ENCODE measurements at places on chromosomes 5 and 9.

DNA sequence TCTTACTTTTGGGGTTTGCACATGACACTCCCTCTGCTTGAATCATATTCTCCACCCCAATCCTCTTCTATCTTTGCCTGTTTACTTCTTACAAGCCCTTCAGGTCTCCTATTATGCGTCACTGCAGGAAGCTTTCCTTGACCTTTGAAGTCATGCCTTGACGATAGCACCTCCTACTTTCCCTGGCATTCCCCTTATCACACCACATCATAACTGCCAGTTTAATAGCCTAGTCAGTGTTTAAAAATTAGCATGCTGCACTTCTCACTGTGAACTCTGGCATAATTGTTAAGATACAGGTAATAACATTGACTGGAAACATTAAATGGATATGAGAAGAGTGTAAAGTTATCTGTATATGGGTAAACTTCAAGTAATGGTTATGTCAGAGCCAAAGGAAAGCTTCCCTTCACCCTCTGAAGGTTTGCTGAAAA lies 37.1 kb upstream of the CEP120 start:
- no peak for DNase-seq

DNA sequence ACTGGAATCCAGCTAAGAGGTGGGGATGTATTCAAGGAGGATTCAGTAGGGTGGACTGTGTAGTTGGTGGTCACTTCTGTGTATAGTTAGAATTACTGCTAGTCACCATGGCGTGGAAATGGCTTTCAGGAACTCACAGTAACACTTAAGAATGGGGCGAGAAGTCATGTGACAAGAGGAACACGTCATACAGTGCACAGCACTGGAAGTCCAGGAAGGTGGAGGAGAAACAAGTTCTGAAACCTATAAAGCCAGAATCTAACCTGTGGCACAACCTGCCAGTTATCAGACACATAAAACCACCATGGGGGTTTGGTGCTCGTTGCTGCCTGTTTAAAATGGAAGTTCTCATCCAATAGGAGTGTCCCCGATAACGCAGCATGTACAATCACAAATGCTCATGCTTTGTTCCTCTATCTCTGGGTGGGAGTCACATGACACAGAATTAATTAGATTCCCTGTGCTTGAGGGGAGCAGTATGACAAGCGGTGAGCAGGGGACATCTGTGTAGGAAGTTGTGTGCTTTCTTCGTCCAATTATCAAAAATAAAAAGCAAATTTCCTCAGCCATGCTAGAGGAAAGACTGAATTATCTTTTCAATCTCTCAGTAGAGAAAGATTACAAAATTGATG lies 193.0 kb downstream of the SPOCK1 start:
- DNase-seq: no peak

DNA sequence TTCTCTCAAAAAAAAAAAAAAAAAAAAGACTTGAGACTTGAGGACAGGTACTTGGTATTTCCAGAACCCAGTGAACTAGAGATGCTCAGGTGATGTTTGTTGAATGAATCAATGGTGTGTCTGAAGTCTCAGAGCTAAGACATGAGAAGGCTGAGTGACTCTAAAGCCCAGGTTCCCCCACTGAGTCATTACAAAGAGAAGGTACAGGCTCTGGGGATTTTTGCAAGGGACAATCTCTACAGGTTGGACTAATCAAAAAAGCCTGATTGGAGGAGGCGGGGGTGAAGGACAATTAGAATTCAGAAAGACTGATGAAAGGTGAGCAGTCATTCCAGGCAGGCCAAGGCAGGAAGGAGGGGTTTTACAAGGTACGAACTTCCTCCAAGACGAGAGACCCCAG lies 8.2 kb upstream of the FABP6 start:
- no peak for DNase-seq

- DNase-seq: no peak
These were observed 502.5 kb upstream of the ARRDC3 start for GRCh38 chr5:91885291-91886265.

DNA sequence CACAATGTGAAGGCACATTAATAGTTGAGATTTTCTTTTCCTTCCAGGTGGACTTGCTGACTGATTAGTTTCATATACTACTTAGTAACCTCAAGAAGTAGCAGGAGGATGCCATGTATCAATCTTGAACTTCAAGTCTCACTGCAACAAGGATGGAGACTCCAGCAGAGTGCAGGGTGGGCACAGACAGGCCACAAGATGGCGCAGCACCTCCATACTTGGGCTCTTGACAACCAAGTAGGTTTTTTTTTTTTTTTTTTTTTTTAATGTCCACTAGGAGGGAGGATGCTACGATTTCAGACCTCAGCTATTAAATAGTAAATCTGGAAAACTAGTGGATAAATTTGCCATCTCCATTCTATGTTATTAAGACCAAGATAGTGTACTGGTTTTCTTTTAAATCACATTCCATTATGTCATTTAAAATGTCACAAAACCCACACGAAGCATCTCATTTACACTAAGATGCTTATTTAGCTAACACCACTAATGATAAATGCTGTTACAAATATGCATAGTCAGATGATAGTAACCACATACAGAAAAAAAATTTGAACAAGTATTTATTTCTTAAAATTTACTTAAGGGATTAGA lies 58.6 kb downstream of the IL6ST start:
- DNase-seq: peak; percentile 62

DNA sequence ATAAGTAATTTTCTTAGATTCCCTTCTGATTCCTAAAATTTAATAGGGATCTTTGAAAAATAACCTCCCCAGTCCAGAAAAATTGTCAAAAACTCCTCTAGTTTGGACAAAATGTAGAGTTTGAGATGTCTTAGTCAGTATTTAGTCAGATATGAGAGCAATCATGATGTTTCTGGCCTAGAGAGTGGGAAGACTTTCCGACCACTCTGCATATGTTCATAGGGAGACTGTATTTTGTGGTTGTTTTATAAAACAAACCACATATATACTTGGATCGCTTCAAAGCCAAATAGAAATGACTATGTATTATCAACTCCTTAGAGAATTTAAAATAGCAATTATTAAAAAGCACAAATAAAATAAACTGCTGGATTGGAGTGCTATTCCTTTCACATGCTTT lies 15.8 kb downstream of the ZFAND5 start:
- DNase-seq: no peak

DNA sequence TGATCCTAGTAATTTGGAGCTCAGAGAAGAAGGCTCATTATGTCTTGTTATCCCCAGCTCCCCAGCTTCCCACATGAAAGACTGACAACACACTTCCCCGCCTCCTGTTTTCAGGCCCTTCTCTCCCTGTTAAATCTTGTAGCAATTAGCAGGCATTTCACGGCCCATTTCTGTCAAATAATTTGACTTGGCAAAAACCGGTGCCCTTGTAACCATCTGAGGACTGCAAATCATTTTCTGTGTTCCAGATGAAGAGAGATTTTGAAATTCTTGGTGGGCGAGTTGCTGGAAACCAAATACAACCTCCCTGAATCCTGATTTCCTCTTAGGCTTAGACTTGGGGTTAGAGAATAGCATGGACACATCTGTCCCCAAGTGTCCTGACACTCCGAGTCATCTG lies 109.7 kb downstream of the MSX2 start:
- no peak for DNase-seq

- DNase-seq: no peak
These were observed 41.6 kb downstream of the SPIN1 start for GRCh38 chr9:88429595-88430430.

DNA sequence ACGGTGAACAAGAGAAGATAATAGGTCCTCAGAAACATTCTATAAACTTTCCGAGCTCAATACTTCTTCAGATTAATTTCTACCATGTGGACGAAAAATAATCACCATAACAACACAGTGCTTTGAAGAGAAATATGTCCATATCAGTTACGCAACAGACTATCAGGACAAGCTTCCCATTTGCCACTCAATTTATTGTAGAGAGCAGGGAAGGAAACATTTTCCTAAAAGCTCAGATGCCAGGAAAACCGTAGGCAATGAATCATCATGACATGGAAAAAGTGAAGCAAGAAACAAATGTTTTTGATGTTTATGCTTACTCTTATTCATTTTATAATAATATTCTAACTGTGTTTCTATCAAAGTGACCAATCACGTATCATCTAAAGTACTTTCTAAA lies 87.6 kb downstream of the S1PR3 start:
- DNase-seq: no peak

DNA sequence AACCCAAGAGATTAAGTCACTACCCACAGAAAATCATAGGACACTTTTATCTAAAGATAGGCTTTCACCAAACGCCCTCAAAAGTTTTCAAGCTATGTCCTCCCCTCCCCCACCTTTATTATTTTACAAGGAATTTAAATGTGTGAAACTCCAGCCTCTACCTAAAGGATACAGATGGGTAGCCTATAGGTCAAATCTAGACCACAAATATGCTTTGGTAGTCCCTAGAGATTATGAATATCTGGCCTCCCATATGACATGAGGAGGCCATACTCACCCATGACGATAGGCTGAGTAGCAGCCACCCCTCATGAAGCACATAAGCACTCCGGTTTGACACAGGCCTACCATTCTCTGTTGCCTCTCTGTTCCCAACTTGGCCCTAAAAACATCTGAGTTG lies 11.9 kb downstream of the SIL1 start:
- no peak for DNase-seq
